ENCODE measurements at places on chromosomes 5 and 9.

DNA sequence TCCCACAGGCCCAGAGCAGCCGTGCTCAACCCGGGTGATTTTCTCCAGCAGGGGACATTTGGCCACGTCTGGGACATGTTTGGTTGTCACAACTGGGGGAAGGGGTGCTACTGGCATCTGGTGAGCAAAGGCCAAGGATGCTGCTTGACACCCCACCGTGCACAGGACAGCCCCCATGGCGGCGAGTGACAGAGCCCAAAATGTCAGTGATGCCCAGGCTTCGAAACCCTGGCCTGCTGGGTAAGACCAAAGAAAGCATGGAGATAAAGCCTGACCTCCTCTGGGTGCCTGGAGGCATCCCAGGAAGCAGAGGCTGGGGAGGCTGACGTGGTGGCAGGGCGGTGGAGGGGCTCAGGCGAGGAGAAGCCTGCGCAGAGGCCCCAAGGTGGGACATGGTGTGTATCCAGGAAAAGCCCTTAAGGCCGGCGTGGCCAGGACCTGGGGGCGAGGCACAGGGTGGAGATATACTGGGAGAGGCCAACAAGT is 66.4 kb downstream of the ZNF354C start:
- no peak for DNase-seq

- DNase-seq = peak; percentile 73
Measured at GRCh38 chr9:98081477-98082219, 25.1 kb downstream of the NANS start.

DNA sequence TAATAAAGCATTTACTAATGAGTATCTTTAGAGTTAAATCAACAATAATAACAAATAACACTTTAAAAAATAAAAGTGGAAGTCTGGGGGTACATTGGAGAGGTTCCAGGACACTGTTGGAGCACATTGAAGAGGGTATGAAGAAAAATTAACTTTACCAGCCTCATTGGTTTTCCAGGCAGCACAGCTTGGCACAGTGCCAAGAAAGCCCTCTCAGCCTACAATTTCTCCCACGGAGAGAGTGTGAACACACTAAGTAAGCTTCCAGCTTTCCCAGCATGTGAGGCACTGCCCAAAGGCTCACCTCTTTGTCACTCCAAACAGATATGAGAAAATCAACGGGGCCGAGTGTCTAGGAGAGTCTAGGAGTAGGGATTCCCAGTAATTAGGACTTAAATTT is 1912.8 kb upstream of the NUDT12 start:
- DNase-seq = no peak

- peak; percentile 87 for DNase-seq
Measured at GRCh38 chr5:153546566-153546965, 56.1 kb downstream of the GRIA1 start.

DNA sequence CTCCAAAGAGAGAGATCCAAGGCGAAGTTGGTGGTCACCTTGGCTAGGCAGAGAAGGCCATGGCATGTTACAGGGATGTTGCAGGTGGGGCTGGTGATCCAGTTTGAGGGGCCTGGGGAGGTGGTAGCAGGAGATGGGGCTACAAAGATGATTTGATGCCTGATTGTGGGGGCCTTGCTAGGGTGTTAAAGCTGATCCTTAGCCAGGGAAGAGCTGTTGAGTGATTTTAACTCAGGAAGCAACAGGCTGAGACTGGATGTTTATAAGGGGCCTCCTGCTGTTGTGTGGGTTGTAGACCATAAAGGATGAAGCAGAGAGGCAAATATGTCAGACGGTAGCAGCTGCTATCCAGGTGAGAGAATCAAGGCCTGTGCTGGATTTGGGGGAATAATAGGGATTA is 19.0 kb upstream of the SMAD5 start:
- no peak for DNase-seq

DNA sequence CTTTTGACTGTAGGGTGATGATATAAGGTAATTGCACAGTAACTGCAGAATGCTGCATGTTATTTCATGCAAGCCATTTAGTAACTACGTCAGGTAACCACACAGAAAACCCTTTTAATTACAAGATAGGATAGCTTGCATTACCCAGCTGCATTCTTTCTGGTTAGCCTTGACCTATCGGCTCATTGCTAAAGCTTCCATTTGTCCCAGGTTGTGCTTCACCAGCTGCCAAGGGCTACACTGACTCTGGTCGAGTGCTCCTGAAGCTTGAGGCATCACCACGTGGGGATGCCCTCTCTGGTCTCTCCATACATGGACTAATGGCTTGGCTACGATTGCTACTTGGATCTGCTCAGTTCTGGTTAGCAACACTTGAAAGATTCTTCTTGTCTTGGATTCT is 81.1 kb upstream of the SLC12A2 start:
- DNase-seq = no peak

- DNase-seq = no peak
Measured at GRCh38 chr5:148574167-148574566, 80.2 kb downstream of the HTR4 start.

DNA sequence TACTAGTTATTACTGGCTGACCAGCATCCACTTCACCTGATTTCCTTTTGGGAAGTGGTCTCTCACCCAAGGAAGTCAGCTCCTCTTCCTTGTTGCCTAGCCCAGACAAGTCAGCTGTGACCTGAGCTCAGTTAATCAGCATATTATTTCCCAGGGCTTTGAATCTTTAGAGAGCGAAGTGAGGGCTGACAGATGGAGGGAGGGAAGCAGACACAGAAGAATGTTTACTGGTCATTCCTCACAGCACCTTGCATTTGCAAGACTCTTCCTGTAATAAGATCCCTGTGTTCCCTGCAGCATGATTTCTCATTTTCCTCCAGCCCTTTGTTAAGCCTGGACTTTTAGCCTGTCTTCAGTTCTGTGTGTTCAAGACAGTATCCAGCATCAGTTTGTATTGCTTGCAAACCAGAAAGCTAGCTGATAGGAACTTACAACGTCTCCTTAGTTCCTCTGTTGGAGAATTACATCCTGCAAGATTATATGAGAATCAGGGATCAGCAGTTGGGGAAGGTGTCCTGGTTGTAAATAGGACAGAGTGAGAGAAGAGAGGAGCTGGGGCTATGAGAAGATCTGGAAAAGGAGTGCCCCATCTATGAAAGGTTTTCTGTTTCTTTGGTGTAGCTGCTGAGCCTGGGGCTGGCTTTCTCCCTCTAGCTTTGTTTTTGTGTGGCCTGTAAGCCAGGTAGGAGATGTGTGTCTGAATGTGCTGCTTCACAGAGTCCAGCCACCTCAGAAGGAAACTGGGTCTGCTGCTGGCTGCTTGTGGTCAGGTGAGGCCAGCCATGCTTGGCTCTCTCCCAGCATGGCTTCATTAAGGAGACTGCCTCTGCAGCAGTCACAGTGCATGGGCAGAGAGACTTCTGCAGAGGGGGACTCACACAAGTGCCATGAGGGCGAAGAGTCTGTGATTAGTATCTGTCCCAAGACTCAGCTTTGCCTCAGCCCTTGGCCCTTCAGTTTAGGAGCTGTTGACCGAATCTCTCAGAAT is 50.3 kb downstream of the MAN2A1 start:
- peak; percentile 54 for DNase-seq

GRCh38 chr5:109876030-109876725 is 186.5 kb downstream of the MAN2A1 start:
- DNase-seq = no peak

- no peak for DNase-seq
Measured at GRCh38 chr5:148747536-148747906, 78.9 kb upstream of the ADRB2 start.

DNA sequence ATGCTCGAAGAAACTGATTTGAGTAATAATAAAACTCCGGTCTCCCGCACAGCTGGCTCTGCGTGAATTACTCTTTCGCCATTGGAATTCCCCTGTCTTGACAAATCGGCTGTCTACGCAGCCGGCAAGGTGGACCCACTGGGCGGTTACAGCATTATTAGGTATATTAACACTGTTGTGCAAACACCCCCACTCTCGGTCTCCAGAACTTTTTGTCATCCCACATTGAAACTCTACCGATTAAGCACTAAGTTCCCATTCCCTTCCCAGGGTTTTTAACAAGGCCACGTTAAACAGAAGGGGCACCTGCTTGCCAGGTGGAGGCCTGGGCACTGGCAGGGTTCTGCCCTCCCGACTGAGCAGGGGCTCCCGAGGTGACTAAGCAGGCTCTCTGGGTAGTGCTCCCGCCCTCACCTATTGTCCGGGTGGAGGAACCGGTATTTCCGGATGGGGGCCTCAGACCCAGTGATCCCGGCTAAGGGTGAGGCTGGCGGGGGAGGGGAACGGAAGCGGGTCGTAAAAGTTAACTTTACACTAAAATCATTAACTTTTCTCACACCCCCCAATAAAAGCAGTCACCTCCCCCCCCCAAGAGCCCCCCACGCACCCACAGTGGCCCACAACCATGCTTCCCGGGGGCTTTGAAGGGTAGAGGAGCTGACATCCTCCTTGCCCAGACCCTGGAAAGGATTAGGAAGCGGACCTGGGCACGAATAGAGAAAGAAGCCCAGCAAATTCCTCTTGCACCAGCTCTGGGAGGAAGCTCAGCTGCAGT is 53.5 kb upstream of the TJP2 start:
- no peak for DNase-seq

DNA sequence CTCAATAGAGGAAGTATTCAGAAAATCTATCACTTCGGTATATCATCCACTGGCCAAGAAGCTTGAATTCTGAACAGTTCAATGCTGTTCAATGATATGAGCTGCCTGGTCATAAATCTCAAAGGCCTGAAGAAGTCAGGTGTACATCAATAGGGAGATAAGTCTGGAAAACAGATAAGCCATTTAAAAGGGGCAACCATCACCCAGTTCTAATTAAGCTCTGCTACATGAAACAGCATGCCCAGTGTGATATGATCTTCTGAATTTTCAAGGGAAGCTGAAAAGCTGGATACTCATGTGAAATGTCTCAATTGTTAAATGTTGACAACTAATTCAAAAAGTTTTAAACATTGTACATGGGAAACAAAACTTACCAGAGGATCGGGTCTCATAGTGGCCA is 2020.7 kb upstream of the WWC1 start:
- no peak for DNase-seq

GRCh38 chr9:134633362-134634142 is 8.1 kb upstream of the COL5A1 start:
- no peak for DNase-seq

Data from EH (cell line).